ENCODE measurements at places on chromosomes 12 and 14.

GRCh38 chr12:68393417-68393816 is 61.3 kb upstream of the MDM1 start:
- DNase-seq, result no peak

DNA sequence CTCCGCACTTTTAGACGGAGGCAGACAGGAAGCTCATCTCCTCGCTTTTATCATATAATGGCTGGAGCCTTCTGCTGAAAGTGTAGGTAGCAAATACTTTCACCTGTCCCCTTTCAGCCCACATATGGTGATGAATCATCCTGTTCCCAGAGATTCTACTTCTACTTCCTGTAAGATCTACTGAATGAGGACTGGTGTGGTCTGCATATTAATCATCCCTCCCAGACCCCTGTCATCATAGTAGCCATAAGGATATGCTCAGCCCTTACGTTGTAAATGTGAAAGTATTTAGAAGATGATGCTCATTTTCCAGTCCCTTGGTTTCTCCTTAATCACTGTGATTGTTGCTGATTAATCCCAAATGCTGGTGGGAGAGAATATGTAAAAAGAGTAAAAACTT is 268.2 kb upstream of the GRIP1 start:
- no peak for DNase-seq

DNA sequence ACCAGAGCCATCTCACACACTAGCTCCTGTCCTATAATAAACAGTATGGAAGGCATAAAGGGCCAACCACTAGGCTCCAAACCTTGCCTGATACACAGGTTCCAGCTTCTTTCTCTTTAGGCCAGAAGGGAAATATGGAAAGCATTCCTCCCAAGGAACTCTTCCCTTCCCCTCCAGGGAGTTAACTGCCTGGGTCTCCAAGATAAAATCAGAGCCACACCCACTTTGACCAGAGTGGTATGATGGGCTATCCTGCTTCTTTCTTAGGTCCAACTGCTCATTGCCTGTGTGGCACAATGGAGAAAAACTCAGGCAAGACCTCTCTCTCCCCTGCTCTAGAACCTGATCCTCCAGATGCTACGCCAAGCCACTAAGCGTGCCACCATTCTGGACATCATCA is 2.1 kb downstream of the TSSK4 start:
- DNase-seq, result no peak

- DNase-seq, result no peak
Observed at GRCh38 chr12:100169345-100169744, 26.7 kb upstream of the BLTP3B start.

DNA sequence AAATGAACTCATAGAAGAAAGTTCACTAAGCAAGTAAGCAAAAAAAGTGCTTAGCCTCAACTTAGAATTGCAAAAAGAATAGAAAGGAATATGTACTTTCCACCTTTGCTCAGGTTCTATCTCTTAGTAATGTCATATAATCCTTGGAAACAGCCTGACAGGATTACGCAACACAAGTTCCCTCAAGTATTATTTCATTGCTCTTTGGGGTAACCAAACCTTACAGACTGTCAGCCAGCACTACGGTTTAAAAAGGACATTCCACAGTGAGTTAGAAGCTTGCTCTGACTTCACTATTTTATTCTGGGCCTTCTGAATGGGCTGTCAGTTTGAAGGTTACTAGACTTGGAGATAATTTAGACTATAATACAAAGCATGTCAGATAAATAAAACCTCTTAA is 264.0 kb downstream of the ATXN7L3B start:
- no peak for DNase-seq

- DNase-seq, result peak; percentile 58
Observed at GRCh38 chr14:34935488-34935887, 47.3 kb upstream of the SRP54 start.

GRCh38 chr14:77000340-77001270 is 27.9 kb downstream of the IRF2BPL start:
- peak; percentile 55 for DNase-seq

GRCh38 chr14:49957089-49957852 is 64.4 kb downstream of the ARF6 start:
- no peak for DNase-seq

GRCh38 chr12:50353869-50354593 is 42.4 kb downstream of the FAM186A start:
- DNase-seq, result no peak

DNA sequence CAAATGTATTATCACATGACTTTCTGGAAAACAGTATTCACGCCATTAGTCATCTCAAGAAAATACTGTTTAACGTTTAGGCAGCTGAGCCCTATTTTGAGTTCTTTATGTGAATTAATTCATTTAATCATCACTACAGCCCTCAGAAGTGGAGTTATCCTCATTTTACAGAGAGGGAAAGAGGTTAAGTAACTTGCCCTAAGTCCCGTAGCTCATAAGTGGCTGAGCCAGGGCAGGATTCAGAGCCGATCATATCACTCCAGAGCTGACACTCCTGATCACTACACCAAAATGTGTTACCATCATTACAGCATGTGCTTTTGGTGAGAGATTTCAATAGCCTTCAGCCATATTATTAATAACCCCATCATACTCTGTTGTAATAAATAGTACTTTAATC is 210.6 kb downstream of the FBXL14 start:
- DNase-seq, result no peak

- DNase-seq, result no peak
Observed at GRCh38 chr12:124761871-124762270, 101.8 kb downstream of the SCARB1 start.

DNA sequence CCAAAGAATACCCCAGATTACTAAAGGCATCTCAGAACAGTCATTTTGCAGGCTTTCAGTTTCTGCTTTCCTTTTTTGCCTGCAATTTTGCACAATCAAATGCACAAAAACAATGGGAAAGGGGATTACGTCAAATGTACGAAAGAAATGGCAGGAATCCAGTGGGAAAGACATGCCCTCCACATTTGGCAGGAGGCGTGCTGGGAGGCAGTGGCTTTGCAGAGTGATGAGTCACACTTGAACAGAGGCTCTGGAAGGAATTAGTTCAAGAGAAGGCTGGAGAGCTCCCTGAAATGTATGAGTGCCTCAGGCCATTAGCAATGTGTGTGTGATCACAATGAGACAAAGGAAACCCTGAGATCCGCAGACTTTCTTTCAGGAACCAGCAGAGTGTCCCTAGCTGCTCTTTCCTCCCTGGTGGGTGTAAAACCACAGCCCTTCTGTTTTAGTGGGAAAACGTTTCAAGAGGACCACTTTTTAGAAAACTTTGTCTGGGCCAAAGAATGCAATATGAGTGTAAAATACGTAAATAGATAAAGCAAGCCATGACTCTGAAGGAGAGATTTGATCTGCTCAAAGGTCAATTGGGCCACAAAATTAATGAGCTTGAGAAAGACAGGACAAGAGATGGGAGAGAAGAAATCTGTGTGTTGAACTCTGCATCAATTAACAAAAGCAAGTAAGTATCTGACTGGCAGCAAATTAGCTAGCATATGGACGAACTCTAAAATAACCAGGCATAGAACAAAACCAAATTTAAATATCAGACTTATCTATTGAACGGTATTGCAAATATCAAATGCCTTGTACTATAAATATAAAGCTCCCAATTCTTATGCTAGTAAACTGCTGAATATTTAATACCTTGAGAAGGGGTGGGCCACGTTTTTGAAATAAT is 155.4 kb upstream of the PDE3A start:
- DNase-seq, result no peak

DNA sequence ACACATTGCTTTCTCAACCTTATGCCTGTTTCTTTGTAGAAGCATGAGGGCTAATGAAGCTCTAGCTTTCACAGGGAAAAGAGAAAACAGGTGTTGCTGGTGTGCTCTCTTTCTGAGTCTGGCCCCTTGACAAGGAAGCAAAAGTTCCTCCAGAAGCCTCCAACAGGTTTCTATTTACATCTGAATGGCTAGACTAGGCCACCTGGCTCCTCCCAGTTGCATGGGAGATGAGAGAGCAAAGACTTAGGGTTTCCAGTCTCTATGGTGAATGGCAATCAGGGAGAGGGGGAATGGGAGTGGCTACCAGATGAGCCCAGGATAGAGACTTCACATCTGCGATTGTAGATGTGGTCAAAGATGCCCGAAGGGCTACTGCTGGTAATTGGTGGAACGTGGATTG is 138.1 kb upstream of the PLXNC1 start:
- no peak for DNase-seq

DNA sequence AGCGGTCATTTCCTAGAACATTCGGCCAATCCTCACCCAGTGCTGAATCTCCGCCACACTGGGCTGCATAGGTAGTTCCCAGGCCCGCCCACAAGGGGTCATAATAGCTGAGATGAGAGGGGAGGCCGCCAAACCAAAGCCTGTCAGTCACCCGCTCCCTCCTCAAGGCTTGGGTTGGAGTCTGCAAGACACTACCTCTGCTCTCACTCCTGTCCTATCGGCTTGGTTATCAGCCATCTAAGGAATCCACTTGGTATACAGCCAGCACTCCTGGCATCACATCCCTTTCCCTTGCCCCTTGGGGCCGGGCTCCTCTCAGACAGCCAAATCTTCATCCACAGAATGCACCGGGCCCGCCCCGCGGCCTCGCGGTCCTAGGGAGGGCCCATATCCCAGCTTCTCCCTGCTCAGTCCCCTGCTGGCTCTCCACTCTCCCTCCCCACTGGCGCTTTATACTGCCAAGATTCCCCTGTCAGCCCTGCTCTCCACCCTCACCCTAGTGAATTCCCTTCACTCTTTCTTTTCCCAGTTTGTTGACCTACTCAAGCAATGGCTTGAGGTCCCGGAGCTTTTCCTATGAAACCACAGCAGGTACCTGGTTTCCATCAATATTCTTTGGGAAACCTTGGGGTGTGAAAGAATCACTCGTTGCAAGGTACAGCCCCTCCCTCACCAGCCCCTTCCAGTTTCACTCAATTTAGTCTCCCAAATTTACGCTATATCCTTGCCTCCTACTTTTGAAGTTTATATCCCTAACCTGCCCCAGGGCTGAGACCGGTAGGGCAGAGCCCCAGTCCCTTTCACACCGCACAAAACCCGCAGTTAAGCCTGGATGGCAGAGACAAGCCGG is 1.4 kb downstream of the IFFO1 start:
- peak; percentile 89 for DNase-seq

GRCh38 chr14:35534873-35535482 is 1.0 kb downstream of the INSM2 start:
- peak; percentile 67 for DNase-seq

DNA sequence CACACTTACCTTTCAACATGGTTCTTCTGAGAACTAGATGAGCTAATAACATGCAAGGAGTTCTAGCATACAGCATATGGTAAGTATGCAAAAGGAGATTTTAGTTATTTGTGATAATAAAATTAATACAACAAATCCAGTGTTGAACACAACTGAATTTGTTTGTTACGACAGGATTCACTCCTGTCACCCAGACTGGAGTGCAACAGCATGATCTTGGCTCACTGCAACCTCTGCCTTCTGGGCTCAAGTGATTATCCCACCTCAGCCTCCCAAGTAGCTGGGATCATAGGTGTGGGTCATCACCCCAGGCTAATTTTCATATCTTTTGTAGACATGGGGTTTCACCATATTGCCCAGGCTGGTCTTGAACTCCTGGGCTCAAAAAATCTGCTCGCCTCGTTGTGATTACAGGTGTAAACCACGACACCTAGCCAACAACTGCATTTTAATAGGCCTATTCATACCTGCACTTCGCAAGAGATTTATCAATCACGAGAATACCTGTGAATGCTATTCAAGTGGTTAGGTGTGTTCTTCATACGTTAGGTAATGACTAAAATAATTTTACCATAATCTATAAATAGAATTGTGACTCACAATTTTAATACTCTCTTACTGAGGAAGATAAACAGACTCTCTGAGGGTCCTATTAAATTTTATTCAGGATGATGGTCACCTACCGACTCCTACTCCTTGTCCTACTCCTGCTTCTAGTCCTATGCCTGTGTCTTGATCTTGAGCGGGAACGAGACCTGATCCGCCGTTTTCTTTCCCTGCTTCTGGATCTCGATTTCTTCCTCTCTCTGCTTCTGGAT is 10.0 kb downstream of the RSRC2 start:
- no peak for DNase-seq

- DNase-seq, result no peak
Observed at GRCh38 chr12:84069699-84070098, 842.9 kb downstream of the SLC6A15 start.

- no peak for DNase-seq
Observed at GRCh38 chr12:65139389-65139788, 18.3 kb upstream of the WIF1 start.

GRCh38 chr12:130876758-130877157 is 4.9 kb downstream of the RAN start:
- peak; percentile 5 for DNase-seq

GRCh38 chr14:86057018-86057667 is 527.2 kb downstream of the FLRT2 start:
- no peak for DNase-seq

DNA sequence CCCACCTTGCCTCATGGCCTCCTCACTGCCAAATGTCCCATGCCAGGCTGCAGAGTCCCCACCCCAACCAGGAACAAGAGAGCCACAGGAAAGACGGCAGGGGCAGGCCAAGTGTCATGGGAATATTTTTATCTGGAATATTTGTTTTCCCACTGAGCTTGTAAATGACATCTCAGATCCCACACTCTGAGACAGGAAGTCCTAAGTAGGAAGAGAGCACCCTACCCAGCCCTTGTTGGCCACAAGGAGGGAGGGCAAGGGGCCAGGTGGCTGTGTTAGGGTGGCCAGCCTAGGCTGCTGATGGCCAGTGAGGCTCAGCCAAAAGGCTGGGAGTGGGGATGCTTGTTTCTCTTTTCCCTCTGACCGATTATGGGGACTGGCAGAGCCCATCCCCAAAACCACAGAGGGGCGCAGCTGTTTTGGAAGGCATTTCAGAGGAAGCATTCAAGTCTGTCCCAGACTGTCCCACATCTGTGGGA is 7.7 kb upstream of the MEG3 start:
- DNase-seq, result no peak

- no peak for DNase-seq
Observed at GRCh38 chr14:92581966-92582566, 68.5 kb downstream of the RIN3 start.

DNA sequence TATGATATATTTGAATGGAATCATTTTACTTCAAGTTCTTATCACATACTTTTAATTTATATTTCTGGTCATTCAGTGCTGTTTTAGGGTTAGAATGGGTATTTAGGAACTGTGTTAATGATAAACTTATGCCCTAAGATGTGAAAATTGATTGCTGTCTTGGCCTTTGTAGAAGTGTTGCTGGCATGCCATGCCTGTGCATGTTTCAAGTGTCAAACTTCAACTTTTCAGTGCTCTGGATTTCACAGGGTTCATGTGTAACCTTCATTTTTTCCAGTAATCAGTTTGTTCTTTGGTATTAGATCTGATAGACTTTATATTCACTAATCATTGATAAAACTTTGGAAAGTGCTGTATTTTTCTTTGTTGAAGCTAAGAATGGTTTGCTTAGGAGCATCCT is 36.6 kb downstream of the YLPM1 start:
- no peak for DNase-seq

GRCh38 chr14:59346796-59347510 is 118.2 kb downstream of the GPR135 start:
- no peak for DNase-seq
